ENCODE measurements at places on chromosomes 5 and 9. TPM values are rescaled to one million over a fixed set of nuclear protein-coding genes. Genes with fewer than 3 reads are reported as not detected.

GABRG2 gene
- total RNA-seq = not detected

EDIL3 gene
- 60.1 TPM for total RNA-seq

IQGAP2 gene
- total RNA-seq = 1.4 TPM

TMEM252 gene
- not detected for total RNA-seq

CENPH gene
- 19.5 TPM for total RNA-seq

TTC16 gene
- not detected for total RNA-seq

NCS1 gene
- total RNA-seq = 57.9 TPM

TMOD1 gene
- 1.5 TPM for total RNA-seq

LEAP2 gene
- total RNA-seq = 0.32 TPM

IL9 gene
- total RNA-seq = not detected

OR1Q1 gene
- total RNA-seq = not detected

OR1B1 gene
- not detected for total RNA-seq

LHX6 gene
- 1.0 TPM for total RNA-seq

GPX8 gene
- total RNA-seq = 119 TPM

SLCO6A1 gene
- not detected for total RNA-seq

PRR7 gene
- 9.3 TPM for total RNA-seq

LCN15 gene
- not detected for total RNA-seq

Data from epithelial cell of alveolus of lung (primary cell).